ENCODE measurements at places on chromosomes 1 and 21.
A peak's percentile ranks its signal among the peaks of the same experiment; 100 is the strongest.

DNA sequence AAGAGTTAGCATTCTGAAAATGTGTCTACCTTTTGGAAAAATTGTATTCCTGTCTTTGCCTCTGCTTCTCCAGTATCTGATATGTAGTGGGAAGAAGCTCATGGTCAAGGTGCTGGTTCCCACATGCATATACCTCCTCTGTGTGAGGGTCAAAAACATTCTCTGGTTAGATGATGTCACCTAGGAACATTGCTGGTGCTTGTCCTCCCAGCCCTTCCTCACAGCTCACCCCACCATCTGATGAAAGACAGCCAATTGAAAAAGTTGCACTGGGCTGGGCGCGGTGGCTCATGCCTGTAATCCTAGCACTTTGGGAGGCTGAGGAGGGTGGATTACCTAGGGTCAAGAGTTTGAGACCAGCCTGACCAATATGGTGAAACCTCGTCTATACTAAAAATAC is 154.4 kb downstream of the NR5A2 start:
- DNase-seq = no peak

- DNase-seq = no peak
These were observed 311.4 kb downstream of the BARHL2 start for GRCh38 chr1:90405726-90406125.

GRCh38 chr1:206967096-206967849 is 3.0 kb downstream of the FCAMR start:
- peak; percentile 32 for DNase-seq

GRCh38 chr21:17003258-17003615 is 509.6 kb upstream of the CXADR start:
- DNase-seq = no peak

DNA sequence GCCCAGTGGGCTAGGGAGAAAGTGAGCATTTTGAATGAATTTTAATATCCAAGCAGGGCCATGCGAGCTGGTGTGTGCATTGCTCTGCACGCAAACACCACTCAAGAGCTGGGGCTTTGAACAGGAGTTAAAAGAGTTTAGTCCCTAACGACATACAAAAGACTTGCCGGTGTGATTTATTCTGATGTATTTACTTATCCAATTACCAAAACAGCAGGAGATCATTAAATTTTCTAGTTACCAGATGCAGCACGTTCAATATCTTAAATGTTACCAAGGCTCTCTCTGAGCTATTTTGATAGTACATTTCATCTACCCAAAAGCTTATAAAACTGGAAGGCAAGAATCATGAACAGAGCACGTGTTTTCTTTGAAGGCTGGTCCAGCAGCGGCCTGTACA is 30.0 kb upstream of the DMRTA2 start:
- DNase-seq = no peak

- no peak for DNase-seq
These were observed 309.7 kb upstream of the LYPLAL1 start for GRCh38 chr1:218863987-218864386.

DNA sequence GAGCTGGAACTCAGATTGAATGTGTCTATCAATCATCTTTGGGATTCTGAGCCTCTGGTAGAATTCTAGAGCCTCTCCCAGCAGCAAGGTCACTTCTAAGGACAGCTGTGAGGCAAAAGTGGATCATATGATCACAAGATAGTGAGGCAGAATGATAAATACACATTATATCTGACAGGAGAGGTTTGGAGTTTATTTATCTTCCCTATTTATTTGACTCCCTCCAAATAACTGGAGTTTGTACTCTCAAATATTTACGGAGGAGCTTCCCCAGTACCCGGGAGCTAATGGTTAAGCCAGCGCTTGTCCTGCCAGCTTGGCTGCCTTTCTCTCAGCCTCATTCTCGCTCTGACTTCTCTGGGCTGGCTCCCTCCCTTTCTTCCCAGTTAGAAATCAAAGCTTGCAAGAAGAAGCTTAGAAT is 2.3 kb downstream of the HMGCS2 start:
- DNase-seq = no peak

DNA sequence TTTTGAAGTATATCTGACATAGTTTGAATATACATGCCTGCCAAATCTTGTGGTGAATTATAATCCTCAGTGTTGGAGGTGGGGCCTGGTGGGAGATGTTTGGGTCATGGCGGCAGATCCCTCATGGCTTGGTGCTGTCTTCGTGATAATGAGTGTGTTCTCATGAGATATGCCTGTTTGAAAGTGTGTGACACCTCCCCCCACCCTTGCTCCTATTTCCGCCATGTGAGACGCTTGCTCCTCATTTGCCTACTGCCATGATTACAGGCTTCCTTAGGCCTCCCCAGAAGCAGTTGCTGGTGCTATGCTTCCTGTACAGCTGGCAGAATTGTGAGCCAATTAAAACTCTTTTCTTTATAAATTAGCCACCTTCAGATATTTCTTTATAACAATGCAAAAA is 436.6 kb upstream of the BEND5 start:
- no peak for DNase-seq

GRCh38 chr1:106937104-106937503 is 119.4 kb upstream of the PRMT6 start:
- no peak for DNase-seq

DNA sequence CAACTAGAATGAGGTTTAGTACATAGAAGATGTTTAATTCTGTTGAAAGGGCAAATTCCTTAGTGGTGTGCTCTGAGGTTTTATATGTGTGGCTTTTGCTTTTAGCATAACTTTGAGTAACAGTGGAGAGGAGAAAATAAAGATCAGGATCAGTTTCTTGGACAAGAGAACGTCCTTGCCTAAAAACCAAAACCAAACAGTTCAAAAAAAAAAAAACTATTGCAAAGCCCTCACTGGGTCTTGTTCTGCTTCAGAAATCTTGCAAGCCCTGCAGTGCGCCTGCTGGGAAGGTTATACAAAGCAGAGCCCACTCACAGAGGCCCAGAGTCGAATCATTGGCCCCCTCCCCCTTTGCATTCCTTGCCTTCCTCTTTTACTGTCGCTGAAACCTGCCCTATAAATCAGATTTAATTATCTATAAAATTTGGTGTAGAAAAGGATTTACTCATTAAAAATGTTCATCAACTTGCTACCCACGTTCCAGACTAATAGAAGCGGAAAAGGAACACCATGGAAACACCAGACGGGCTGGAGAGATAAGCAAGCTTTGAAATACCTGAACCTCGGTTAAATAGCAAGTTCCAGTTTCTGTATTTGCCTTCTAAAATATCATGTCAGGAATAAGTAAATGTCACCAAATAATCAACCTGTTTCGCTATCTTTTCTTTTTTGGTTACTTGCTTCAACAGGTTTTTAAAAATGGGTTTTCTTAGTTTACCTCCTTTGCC is 201.6 kb upstream of the PTBP2 start:
- DNase-seq = peak; percentile 60

DNA sequence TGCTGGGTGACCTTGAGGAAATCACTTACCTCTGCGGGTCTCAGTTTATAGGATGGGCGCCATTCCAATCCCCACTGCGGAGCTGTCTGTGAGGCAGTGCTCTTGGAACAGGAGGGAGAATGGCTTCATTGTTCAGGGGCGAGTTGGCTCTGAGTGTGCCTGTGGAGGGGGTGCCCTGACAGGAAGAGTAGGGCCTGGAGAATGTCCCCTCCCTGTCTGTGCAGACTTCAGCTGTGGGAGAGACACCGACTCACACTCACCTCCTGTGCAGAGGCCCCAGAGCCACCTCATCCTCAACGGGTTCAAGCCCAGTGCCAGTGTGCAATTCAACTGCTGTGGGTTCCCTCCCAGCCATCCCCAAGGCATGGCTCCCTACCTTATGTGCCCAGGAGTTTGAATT is 17.1 kb downstream of the ADORA1 start:
- peak; percentile 92 for DNase-seq

GRCh38 chr21:25127811-25128210 is 479.5 kb downstream of the MRPL39 start:
- DNase-seq = no peak

- DNase-seq = no peak
These were observed 15.9 kb downstream of the TMEM63A start for GRCh38 chr1:225866061-225866837.

DNA sequence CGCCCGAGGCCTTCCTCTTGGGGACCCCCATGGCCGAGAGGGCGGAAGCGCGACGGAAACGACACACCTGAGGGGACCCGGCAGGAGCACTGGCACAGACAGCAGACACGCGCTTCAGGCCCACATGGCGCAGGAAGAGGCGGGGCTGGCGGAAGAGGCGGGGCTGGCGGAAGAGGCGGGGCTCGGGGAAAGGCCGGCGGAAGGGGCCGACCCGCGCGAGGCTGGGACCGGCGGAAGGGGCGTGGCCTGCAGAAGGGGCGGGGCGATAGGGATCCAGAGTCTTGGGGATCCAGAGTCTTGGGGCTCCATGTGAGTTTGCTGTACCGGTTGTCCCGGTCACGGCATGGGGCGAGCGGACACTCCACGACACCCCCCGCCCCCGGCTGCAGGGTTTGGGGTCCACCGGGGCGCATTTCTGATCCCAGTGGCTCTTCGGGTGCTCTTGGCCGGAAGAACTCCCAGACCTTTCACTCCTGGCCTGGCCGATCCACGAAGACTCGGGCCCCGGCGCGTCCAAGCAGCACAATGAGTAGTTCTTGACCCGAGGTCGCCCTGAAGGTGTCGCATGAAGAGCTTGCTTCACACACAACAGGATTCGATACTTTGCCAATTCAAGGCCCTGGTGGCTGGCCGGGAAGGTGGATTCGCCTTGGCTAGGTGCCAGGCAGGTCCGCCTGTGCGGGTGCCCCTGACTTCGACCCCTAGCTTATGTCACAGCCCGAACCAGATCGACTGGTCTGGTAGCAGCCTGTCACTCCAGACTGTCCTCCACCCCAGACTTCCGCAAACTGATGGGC is at the start of gene URB1:
URB1 (minus strand) TSS at position 133 of the 797 bp plus-strand sequence; CDS start at position 31, 102 bp downstream.
- peak; percentile 90 for DNase-seq

DNA sequence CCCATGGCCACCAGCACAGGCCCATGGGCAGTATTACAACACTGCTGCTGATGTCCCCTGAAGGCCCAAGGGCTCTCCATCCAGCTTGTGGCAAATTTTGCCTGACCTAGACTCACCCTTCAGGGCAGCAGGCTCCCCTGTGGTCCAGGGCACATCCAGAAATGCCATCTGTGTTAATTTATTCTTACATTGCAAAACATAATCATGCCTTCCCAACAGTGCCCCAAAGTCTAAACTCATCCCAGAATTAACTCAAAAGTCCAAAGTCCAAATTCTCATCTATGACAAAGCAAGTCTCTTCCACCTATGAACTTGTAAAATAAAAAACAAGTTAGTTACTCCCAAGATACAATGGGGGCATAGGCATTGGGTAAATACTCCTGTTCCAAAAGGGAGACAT is 13.3 kb downstream of the VN1R5 start:
- DNase-seq = no peak

DNA sequence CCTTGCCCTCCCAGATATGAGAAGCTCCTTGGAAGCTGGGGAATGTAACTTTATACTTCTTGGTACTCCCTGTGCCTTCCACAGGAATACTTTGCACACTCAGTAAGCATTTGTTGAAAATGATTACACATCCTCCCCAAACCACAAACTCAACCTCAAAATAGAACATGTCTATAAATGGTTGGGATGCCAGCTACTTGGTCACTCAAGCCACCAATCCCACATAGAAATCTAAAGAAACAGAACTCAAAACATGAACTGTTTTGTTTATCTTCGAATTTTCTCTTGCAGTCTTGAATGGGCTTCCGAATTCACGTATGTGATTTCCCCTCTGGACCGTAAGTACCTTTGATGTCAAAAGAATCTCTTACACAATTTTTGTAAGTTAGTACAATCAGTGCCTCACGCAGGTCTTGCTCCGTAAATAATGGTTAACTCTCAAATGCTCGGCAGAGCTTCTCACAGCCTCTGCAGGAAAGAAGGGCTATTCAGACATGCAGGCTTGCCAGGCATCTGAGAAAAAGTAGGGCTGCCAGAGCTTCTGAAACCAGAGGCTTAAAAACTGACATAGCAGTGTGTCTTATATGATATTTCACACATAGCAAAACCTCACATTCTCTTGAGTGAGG is 26.9 kb downstream of the SORT1 start:
- peak; percentile 62 for DNase-seq

- no peak for DNase-seq
These were observed 245.6 kb downstream of the RRAGC start for GRCh38 chr1:38613996-38614395.

DNA sequence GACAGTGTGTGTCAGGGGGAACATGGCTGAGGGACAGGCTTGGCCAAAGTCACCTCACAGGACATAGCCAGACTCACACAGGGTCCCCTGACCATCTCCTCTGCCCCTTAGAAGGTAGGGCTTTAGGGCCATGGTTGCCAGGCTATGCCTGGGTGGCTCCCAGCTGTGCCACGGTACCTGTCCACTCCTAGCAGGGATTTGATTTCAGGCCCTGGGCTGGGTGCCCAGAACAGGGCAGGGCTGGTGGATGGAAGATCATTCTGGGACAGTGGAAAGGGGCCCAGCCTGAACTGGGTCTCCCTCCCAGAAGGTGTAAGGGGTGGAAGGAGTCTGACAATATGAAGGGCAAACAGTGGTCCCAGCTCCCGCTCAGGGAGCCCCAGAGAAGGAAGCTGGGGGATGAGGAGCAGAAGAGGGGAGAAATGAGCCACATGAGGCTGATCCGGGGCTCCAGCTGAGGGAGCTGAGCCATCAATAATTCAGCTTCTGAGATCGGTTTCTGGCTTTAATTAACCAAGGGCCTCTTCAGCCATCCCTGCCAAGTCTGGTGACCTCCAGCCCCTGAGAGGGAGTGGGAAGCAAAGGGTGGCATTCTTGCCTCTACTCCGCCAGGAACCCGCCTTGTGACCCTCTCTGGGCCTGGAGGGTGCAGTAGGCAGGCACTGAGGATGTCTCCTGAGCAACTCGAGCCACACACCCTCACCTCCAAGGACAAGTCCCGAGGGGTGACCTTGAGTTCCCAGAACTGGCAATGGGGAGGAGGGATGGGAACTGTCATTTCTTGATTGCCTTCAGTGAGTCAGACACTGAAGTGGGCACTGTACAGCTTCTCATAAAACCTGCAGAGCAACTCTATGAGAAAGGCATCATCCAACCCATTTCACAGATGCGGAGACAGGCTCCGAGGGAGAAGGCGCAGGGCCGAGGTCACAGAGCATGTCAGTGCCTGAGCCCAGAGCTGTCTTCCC is 2.1 kb downstream of the CD164L2 start:
- DNase-seq = no peak

DNA sequence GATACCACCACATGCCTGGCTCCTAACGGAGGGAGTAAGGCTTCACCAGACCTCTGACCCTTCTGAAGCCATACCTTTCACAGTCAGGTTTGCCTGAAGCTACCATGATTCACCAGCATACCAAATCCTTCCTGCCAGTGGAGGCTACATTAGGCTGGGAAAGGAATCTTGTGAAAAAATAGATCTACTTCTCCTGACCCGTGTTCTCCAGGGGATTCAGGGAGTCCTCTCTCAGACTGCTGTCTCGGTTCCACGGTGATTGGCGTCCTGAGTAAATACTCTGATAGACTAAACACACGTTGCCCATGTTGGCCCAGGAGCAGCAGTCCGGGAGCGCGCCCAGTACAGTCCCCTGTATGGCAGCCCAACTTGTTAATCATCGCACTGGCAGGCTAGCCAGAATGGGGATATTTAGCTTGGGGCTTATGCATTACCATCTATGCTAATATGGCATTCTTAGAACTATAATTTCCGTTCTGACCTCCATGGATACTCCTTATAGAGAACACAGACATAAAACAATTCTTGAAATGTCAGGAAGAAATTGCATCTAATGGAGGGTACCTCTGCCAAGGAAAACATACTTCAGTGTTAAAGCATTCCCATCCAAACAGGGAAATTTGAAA is 173.2 kb downstream of the ROR1 start:
- peak; percentile 89 for DNase-seq

Measured in islet precursor cell (in vitro differentiated cells).